ENCODE measurements at places on chromosomes 2 and 18.

DNA sequence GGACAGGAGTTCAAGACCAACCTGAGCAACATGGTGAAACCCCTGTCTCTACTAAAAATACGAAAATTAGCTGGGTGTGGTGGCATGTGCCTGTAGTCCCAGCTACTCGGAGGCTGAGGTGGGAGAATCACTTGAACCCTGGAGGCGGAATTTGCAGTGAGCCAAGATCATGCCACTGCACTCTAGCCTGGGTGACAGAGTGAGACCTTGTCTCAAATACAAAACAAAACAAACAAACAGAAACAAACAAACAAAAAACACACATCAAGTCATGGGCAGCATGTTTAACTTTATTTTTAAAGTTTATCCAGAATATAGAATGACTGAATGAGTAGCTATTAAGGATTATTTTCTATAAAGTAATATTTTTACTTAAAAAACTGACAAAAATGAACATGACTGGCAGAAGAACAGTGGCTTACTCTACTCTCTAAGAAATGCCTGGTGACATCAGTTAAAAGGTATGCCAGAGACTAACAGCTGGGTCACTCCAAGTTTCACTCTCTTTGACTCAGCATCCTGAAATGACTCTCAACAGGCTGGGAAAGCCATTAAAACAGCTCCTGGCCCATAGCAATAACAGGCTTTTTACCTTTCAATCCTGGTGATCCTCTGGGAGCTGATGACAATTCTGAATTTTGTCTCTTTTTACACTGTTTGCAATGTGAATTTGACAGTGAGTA is 281.6 kb upstream of the STON1 start:
- no peak for DNase-seq

DNA sequence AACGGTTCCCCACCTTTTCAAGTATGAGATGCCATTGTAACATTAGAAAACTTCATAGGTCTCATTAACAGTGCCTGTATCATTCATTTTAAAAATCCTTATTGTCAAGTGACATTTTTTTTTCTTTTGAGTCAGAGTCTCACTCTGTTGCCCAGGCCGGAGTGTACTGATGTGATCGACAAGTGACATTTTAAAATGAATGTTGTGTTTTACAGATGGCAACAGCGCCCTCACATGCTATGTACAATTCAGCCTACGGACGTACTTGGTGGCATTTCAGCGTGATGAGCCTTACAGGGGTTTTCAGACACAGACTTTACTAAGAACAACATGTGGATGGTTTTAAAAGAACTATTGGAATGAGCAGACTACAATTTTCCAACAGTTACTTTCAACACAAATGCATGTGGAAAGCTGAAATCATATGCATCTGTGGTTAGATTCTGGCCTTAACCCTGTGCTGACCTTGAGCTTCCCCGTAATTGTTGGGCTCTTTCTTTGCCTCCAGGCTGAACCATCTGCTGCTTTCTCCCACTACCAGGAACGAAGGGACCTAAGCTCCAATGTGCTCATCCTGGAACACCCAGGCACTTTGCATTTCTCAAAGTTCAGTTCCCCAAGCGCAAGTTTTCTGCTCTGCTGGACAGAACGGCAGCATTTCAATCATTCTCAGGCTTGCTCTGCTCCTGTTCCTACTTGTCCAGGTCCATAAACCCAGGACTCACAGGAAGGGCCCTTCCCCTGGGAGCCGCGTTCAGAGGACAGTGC is 119.9 kb upstream of the NDUFV2 start:
- no peak for DNase-seq

DNA sequence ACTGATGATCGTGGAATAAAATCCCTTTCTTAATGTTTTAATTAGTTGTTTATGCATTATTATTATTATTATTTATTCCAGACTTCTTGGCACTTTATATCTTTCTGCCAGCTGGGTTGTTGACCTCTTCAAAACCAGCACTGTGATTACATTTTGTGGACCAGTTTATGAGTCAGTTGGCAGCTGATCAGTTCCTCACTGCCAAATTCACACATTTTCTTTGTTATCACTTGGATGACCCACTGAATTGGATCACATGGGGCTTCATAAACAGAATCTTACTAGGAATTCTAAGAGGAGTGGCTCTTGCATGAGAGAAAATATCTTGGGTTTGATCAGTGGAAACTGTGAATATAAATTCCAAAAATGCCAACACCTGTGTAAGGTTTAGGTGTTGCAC is 321.8 kb upstream of the SPRED2 start:
- no peak for DNase-seq

GRCh38 chr2:11828933-11829323 is 82.5 kb downstream of the LPIN1 start:
- no peak for DNase-seq

DNA sequence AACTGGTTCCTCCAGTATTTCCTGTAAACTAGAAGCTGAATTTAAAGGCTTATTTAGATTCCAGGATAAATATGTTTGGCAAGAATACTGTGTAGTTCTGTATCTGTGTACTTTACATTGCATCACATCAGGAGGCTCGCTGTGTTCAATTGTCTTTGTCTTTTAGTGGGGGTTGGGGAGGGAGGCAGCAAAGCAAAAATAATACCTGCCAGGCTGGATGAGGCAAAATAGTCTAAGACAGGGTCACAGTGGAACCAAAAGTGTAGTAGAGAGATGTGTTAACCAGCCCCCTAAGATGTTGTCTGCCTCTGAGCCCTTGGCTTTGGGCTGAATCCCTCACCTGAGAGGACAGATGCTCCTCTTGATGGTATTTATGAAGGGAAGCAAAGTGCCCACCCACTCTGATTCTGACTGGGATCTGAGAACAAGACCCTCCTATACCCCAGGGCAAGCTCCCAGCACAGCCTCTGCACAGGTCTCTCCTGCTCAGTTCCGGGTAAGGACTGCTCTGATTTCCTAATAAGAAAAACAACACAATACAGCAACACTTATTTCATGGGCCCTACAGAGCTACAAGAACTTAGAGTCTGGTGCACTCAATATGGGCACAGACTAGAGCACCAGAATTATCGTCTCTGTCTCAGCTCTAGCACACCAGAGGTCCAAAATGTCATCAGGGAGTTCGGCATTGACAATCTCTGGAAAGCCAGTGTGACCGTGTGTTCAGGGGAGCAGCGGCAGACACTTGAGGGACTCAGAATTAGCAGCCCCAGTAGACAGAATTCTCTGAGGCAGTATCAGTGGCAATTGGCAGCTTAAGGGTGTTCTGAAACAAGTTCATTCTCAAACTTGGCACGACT is 7.2 kb upstream of the AFTPH start:
- DNase-seq, result no peak

- no peak for DNase-seq
Measured at GRCh38 chr2:226683196-226683595, 116.4 kb downstream of the IRS1 start.

DNA sequence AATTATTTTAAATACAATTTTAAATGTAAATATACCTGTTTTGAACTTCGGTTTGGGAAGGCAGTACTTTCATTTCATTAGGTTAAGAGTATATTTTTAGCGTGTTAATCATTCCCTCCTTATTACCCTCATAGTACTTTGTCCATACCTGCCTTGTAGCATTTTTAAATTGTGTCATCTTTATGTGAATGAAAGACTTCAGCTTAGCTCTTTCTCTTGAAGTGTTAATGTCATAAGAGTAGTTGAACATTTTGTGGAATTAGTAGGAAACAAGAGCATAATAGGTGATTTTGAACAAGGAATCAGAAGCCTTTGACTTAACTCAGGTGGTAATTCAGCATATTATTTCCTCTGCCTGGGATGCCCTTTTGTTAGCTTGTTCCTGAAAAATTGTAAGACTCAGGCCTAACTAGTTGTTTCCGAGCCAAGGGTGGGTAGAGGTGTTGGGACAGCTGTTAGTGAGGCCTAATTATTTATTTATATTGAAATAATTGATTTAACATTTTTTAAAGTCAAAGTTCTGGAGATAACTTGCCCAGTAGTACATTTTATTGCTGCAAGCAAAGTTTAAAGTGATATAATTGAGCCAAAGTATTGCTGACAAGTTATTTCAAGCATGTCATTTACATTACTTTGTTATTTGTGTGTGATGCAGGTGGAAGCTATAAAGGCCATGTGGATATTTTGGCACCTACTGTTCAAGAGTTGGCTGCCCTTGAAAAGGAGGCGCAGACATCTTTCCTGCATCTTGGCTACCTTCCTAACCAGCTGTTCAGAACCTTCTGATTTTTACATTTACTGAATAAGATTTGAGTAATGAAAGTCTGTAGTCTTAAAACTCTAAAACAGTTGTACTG is 38.7 kb downstream of the DDX1 start:
- DNase-seq, result no peak

GRCh38 chr18:9712130-9712577 is 4.1 kb downstream of the RAB31 start:
- DNase-seq, result no peak

GRCh38 chr2:447902-448665 is 160.2 kb upstream of the ALKAL2 start:
- DNase-seq, result no peak

GRCh38 chr18:50586710-50587109 is 26.8 kb downstream of the MAPK4 start:
- DNase-seq, result no peak

DNA sequence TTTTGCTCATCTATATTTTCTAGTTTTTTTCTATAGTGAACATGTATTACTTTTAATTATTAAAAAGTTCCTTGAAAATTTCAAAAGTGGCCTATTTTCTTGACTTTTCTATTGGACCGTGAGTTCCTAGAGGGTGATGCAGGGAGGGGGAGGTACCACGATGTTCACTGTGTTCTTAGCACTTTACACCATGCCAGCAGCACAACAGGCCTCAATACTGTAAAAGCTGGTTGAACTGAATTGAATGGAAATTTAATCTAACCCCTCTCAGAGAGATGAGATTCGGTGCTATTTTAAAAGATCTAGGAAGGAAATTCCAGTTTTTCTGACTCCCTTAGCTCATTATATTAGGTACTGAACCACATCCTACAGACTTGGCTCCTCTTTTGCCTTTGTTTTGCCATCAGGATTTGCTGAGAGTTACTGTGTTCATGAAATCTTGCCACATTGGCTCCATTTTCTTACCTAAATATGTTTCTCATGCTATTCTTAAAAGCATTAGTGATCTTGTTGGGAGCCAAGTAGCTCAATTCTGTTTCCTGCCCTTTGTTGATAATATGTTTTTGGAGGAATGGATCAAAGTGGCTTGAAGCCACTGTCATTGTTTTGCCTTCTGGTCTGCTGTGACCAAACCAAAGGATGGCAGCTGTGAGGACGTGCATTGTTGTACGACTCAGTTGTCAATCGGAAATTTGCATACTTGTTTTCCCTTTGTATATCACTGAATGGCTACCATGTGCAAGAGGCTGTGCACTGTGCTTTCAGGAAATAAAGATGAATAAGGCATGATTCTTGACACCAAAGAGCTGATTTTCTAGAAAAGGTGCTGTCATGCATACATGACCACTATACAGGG is 25.3 kb downstream of the MYO1B start:
- no peak for DNase-seq

Measured in activated CD4-positive, alpha-beta T cell treated with anti-CD3 and anti-CD28 coated beads, Interleukin-2, amount 50 U/mL, for 4 hours (primary cell).